ENCODE measurements at places on chromosomes 12 and 14.
A peak's percentile ranks its signal among the peaks of the same experiment; 100 is the strongest.

DNA sequence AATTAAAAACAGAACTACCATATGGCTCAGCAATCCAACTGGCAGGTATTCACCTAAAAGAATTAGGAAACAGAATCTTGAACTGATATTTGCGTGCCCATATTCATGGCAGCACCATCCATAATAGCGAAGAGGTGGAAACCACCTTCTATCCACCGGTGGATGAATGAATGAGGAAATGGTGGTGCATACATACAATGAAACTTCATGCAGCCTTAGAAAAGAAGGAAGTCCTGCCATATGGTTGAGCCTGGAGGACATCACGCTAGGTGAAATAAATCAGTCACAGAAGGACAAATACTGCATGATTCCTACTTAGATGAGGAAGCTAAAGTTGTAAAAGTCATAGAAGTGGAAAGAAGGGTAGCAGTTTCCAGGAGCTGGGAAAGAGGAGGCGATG lies 6.6 kb downstream of the TCL1A start:
- DNase-seq: no peak

DNA sequence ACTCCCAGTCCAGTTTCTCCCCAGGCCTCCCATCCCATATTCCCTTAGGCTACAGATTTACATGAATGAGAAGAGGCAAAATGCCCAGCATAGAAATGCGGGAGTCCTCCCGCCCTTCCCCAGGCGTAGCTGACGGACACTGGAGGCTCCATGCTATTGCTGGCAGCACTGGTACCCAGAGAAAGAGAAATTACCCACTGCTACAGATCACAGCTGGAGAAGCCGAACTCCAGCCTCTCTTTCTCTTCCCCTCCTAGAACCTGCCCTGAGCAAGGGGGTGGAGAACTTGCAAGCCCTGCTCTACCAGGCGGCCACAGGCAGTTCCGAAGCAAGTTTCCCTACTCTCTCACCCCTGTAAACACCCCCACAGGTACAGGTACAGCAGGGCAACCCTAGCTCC lies 3.6 kb downstream of the LTBR start:
- DNase-seq: no peak

- DNase-seq: no peak
Measured at GRCh38 chr14:23358553-23359166, 6.0 kb upstream of the SLC22A17 start.

DNA sequence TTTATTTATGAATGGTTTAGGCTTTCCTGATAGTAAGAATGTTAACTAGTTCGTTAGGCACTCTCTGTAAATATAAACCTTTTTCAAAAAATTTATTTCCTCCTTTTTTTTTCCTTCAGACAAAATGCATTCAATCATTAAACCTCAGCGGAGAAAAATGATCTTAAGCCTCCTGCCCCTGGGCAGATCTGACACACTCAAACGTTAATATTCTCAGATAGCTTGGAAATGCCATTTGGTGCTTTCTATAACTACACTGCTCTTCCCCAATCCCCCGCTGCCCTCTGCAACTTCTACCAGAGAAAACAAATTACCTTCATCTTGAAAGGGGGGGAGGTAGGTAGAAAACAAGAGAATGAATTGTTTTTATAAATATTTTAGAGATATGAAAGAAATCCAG lies 521.2 kb downstream of the MED13L start:
- DNase-seq: no peak

DNA sequence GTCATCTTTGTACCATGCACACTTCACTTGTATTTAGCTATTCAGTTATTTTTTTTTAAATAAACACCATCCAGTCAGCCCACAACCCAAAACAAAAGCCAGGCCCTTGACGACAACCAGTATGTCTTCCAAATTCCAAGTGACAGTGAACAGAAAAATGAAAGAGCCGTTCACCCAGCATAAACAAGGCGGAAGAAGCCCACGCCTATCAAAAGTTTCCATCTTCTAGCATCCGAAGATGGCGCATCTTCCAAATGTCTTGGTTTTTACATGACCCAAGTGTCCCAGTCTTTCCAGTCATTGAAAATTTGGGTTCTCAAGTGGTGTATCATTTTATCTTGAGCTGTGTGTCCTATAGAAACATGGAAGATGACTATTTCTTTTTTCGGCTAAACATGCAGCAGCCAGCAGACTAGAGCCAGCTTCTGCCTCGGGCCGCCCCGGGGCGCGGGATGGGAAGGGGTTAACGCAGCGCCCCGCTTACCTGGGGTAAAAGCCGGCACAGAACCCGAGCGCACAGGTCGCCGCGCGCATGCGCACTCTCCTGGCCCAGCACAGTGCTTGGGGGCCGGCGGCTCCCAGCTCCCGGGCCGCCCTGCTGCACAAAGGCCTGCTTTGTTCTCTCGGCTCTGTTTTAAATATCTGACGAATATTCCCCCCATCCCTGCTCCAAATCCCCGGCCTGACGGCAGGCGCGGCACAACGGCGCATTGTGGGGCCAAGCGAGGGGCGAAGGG lies 164.8 kb downstream of the ZFP36L1 start:
- DNase-seq: no peak

- no peak for DNase-seq
Measured at GRCh38 chr14:101925152-101925551, 39.2 kb upstream of the DYNC1H1 start.

- DNase-seq: no peak
Measured at GRCh38 chr12:76764856-76765255, 941 bp downstream of the ZDHHC17 start.

- DNase-seq: peak; percentile 59
Measured at GRCh38 chr14:50944647-50945413, 547 bp upstream of the PYGL start.

GRCh38 chr14:20328705-20329104 lies 4.4 kb downstream of the CCNB1IP1 start:
- DNase-seq: no peak

GRCh38 chr12:47281667-47282171 lies 202.0 kb upstream of the AMIGO2 start:
- DNase-seq: peak; percentile 54

DNA sequence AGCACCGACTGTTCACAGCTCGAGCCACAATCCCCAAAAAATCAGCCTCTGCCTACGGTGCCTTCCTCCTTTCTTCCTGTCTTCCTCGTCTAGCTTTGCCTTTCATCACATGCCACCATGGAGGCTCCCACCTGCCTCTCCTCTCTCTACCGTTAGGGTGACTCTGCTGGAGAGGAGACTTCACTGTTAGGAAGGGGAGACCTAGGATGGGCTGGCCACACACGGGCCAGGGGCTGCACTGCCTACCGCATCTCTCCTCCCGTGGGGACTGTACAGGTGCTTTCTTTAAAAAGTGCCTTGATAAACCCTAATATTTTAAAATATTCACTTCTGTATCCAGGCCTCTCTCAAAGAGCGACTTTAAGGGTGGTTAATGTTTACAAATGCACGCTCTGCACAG lies 1104.7 kb downstream of the BCL11B start:
- DNase-seq: no peak

- no peak for DNase-seq
Measured at GRCh38 chr12:108299516-108299915, 39.6 kb downstream of the CMKLR1 start.

- no peak for DNase-seq
Measured at GRCh38 chr12:49015196-49015595, 3.4 kb downstream of the PRKAG1 start.

- DNase-seq: no peak
Measured at GRCh38 chr14:75978249-75978731, 3.5 kb downstream of the TGFB3 start.

GRCh38 chr14:74528886-74529285 lies 35.3 kb downstream of the ISCA2 start:
- no peak for DNase-seq

- DNase-seq: no peak
Measured at GRCh38 chr14:74591394-74591793, 20.6 kb downstream of the LTBP2 start.

GRCh38 chr12:6620137-6620884 lies 13.1 kb upstream of the CHD4 start:
- DNase-seq: no peak

- no peak for DNase-seq
Measured at GRCh38 chr14:100734031-100734990, 7.6 kb downstream of the DLK1 start.

- no peak for DNase-seq
Measured at GRCh38 chr12:113109872-113110599, 25.5 kb downstream of the RASAL1 start.

DNA sequence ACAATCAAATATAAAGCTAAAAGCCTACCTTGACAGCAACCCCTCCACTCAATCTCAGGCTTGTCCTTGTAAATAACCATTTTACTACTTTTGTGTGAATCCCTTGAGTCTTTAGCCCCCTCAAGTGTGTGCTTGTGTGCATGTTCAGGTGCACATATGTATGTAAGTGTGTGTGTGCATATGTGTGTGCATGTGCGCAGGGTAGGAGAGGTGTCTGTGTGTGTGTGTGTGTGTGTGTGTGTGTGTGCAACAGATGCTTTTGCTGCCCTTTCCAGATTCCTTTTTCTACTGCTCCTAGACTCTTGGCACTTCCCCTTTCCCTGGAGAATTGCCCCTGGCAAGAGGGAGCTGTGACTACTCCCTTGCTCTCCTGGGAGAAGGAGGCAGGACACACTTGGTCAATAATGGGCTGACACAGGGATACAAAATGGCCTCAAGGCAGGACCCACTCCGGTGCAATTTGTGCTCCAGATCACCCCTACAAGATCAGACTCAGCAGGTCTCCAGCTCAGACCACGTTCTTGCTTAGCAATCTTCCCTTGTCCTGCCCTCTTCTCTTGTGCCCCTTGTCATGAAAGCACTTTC lies 73.4 kb downstream of the IFNG start:
- DNase-seq: no peak

- DNase-seq: no peak
Measured at GRCh38 chr12:46177025-46177424, 91.8 kb downstream of the SLC38A1 start.

GRCh38 chr14:20697273-20698017 lies 8.9 kb downstream of the ANG start:
- DNase-seq: peak; percentile 76

DNA sequence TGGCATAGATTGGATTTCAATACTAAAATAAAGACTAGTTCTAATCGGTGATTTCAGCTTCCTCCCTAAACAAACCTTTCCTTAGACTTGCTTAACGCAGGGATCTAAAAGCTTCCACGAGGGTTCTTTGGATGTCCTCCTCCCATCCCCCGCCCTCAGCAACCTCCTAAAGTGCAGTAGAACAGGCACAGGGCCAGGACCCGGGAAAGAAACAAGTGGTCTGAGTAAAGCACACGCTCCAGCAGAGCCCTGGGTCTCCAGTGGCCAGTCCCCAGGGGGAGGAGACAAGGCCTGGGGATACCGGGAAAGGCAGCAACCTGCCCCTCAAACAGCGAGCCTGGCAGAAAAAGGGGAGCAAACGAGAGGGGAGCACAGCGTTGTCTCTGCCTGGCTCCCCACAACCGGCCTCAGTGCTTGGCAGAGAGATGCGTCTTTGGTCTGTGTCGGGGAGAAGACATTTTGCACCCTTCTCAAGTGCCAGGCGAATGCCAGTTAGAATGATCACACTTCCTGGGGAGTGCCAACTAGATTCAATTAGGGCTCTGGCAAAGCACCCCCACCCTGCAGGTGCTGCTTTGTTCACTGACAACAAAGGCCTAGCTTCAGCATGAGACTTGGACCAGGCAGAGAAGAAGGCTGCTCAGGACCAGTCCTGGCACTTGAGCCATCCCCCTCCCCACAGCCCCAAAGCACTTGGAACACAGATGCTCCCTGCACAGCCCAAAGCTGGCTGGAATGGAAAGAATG lies 17.1 kb upstream of the SLC6A12 start:
- DNase-seq: no peak

- DNase-seq: no peak
Measured at GRCh38 chr14:66619952-66620351, 112.0 kb downstream of the GPHN start.

DNA sequence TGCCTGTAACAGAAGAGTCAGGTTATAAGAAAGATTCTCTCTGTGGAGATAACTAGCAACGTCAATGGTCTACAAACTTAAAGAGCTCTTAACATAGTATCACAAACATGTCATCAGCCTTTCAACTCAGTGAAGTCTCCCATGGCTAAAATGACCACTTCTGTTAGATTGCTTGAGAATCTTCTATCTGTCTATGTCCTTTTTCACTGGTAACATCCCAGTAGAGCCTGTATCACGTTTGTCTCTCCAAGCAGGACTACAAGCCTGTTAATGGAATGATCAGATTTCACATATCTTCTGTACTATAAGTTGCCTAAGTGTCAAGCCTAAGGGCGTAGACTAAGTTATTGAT lies 50.7 kb downstream of the SLC2A13 start:
- no peak for DNase-seq

GRCh38 chr12:46847001-46847400 lies 21.2 kb upstream of the SLC38A4 start:
- DNase-seq: no peak

GRCh38 chr12:15556411-15557102 lies 232.6 kb downstream of the EPS8 start:
- no peak for DNase-seq

DNA sequence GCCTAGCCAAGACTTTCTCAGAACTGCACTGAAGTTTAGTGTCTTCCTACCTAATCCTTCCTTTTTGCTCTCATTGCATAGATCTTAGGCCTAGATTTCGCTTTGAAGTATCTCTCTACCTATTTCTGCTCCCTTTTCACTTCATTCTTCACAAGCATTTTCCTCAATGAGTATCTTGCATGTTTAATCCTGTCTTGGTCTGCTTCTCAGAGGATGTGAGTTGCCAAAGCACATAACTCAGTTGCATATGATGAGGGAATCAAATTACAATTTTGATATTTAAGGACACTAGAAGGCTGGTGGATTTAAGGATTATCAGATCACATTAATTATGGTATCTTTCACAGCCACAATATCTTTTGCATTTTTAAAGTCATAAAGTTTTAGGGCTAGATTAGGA lies 195.5 kb upstream of the DAAM1 start:
- no peak for DNase-seq

- no peak for DNase-seq
Measured at GRCh38 chr12:115606040-115606439, 671.5 kb downstream of the MED13L start.

DNA sequence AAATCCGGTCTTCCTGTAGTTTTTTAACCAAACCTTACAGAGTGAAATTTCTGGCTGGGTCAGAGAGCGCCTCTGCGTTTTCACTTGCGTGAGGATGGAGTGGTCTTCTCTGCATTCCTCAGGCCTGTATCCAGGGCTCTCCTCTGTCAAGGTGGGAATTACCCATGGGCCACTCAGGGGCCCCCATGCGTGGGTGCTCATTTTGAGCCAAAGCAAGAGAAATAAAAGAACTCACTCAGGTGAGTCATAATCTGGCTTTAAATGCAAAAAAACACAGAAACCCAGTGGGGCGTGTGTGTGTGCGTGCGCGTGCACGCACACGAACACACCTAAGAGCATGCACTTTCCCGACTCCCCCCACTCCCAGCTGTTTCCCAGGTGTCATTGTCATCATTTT lies 104.0 kb upstream of the PWP1 start:
- DNase-seq: no peak
